ENCODE measurements at places on chromosomes 2 and 18.

DNA sequence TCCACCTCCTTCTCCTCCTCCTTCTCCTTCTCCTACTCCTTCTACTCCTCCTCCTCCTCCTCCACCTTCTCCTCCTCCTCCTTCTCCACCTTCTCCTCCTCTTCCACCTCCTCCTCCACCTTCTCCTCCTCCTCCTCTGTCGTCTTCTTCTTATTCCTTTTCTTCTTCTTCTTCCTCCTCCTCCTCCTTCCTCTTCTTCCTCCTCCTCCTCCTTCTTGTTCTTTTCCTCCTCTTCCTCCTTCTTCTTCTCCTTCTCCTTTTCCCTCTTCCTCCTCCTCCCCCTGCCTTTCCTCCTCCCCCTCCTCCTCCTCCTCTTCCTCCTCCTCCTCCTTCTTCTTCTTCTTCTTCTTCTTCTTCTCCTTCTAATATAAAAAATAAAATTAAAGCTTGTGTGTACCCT, 971.2 kb upstream of the PIK3C3 start:
- DNase-seq, result no peak

- DNase-seq, result no peak
Observed at GRCh38 chr2:237663517-237664110, 36.2 kb downstream of the LRRFIP1 start.

- no peak for DNase-seq
Observed at GRCh38 chr2:20110876-20111275, 59.4 kb upstream of the LAPTM4A start.

DNA sequence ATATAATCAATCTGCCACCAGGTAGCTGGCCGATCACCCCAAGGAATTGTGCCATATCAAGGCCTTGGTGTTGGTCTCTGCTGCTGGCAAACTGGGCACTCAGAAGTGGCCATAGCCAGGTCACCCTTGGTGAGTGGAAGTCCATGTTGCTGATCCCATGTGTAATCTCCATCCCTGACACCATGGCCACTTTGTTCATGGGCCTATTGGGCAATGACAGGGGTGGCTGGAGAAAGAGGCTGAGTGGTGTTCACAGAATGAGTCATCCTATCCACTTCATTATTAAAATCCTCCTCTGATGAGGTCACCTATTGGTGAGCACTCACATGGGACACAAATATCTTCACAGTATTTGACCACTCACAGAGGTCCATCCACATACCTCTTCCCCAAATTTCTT, 26.7 kb upstream of the CD226 start:
- no peak for DNase-seq

DNA sequence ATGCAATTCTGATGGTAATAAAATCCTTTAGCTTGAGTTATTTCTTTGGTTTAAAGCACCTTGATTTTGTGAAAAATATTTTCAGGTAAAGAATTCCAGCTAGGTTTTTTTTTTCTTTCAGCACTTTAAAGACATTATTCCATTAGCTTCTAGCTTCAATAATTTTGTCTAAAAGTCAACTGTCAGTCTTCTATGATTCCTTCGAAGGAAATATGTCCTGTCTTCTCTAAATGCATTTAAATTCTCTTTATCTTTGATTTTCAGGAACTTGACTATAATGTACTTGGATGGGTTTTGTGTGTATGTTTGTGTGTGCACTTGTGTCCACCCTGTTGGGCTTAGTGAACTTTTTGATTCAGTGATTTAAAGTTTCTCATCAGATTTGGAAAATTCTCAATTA, 4.7 kb downstream of the LONRF2 start:
- peak; percentile 20 for DNase-seq

All from adipocyte (in vitro differentiated cells).